ENCODE measurements at places on chromosomes 4 and X.
A peak's percentile ranks its signal among the peaks of the same experiment; 100 is the strongest.

DNA sequence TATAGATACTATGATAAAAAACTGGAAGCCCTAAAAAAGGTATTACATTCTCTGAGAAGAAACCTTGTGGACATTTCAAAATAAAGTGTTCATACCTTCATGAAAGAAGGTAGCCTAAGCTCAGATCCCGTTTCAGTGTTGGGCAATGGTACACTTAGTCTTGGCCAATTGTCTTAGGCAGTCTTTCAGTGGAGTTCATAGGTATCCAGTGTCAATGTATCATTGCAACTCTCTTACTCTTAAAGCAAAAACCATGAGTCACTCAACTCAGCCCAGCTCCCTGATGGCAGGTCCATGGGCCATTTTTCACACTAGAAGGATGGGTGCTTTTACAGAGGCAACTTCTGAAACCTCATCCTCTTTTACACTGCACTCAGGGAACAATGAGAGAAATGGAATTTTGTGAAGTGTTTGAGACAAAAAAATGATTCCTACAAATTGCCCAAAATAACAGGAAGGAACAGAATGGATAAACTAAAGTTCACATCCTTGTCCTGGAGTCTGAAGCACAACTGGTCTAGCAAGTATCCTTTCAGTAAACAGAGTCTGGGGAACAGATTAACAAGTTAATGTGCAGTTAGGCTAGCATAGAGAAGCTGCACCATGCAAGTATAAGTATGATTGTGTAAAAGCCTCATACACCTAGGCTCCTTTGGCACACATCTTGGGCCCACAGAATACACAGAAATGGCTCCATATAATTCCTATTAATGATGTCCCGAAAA is 7.0 kb upstream of the ZNF827 start:
- no peak for DNase-seq

DNA sequence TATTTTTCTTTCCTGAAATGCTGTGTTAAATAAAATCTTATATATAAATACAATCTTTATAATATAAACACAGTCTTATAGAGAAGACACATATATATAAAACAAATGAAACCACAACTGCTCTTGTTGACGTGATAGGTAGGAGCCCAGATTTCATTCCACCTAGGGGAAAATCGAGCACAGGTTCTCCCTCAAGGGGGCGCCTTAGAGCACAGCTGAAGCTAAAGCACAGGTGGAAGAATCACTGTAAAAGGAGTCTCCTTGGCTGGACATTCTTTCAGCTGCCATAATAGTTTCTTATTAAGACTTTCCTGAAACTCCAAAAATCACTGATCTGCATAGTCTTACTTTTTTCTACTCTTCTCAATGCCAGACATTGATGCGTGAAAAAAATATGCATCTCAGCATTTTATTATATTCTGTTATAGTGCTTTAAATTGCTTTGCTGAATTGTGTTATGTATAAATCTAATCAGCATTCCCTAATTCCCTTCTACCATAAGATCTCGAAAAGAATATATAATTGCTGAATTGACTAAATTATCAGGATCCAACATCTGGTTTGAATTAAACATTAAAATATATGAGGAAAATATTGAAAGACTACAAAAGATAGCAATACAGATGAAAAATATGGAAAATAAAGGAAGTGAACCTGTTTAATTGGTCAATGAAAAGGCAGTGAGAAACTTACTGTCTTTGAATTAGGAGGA is 25.5 kb upstream of the RXFP1 start:
- DNase-seq: peak; percentile 13

DNA sequence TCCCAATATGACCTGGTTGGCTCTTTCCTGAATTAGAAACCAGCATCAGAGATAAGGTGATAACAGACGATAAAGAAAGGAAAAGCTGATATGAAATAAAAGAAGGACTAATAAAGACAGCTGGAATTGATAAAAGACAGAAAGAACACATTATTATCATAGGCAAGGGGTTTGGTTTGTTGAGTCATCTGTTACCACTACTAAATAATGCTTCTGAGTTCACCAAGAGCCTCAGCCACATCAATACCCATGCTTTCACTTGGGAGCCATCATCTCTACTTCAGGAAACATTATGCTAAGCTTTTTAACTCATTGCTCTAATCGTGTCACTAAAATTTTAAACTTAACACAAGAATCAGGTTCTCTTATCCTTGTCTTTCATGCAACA is 27.6 kb downstream of the ANXA5 start:
- no peak for DNase-seq

DNA sequence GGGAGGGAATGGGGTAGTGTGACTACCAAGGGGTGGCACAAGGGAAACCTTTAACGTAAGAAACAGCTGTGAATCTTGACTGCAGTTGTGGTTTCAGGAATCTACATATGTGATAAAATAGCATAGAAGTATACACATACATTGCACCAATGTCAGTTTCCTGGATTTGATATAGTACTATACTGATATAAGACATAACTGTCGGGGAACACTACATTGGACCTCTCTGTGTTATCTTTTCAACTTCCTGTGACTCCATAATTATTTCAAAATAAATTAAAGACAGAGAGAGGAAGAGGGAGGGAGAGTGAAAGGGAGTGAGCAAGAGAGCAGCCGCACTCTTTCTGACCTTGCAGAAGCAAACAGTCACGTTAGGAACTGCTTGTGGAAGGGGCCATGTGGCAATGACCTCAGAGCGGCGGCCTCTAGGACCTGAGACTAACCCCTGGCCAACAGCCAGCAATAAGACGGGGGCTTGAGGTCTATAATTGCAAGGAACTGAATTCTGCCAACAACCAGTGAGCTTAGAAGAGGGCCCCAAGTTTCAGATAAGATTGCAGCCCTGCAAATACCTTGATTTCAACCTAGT is 47.4 kb downstream of the NALF2 start:
- no peak for DNase-seq

GRCh38 chr4:12902735-12903134 is 581.4 kb downstream of the RAB28 start:
- no peak for DNase-seq

- DNase-seq: no peak
Measured at GRCh38 chr4:147793569-147794313, 61.9 kb downstream of the ARHGAP10 start.

- no peak for DNase-seq
Measured at GRCh38 chr4:68906780-68907137, 44.8 kb downstream of the UGT2A3 start.

- DNase-seq: no peak
Measured at GRCh38 chrX:118865231-118865630, 41.6 kb downstream of the ZCCHC12 start.

DNA sequence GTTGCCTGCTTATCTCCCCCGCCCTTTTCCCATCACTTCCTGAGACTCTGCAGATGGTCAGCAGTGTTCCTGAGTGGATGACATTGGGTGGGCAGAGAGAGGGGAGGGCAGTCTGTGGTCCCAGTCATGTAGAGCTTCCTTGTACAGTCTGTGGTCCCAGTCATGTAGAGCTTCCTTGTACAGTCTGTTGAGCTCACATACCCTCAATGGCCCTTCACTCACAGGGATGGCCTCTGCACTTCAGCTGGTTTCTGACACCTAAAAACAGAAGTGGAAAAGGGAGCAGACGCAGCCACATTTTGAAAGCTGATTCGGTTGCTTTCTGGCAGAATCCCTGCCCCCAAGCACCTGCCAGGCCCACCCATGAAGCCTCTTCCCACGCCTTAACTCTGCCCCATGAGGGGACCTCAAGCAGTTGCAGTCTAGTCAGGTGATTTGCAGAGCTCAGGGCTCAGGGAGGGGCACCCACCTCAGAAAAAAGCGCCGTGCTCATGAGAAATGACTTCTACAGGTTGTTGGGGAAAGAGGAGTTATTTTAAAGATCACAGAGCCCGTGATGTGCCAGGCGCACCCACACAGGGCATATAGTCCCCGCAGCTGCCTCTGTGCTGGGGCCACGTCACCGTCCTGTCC is 3.6 kb upstream of the TMEM271 start:
- no peak for DNase-seq

GRCh38 chr4:40357738-40358137 is 22.6 kb downstream of the CHRNA9 start:
- no peak for DNase-seq

DNA sequence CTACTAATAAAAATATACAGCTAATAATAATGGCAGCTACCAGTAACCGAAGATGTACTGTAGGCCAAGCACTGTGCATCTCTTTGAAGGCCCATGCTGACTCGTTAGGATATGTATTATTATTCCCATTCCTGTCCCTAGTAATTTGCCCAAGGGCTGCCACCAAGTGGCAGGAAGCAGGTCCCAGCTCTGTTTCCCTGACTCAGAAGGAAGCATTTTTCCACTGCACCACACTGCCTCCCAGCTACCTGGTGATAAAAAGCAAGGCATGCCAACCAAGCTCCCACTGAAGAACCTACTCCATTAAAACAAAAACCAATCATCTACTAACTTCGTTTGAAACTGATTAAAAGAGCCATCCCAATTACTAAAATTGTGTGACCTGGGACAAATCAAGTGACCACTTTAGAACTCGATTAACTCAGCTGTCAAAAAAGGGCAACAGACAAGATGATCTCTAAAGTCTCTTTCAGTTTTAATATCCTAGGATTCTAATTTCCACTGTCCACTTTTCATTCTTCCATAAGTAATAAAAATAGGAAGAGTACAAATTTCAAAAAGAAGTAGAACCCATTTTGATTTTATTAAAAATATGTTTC is 24.3 kb upstream of the PGM2 start:
- no peak for DNase-seq

DNA sequence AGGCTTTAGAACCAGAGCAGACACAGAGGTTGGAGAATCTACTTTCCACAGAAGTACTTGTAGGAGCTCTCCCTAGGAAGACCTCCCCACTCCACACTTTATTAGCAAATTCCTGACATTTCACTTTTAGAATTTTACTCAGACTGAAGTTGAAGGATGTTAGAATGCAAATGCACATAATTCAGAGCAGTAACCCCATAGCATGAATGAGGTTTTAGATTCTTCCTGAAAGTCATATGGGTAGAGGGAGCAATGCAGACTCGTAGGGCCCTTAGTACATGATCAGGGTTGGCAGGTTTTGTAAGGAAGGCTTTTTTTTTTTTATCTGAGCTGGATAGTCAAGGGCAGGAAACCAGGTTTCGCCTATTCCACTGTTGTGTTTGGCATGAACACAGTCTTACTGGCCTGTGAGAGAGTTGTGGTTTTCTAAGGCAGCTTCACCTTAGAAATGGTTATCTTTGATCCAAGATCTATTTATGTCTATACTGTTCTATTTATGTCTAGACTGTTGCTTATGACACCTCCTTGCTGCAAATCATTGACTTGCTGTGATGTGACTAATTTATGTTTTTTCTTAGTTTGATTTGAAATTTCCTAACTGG is 48.9 kb downstream of the SPATA18 start:
- DNase-seq: no peak

GRCh38 chr4:44100456-44100855 is 348.2 kb downstream of the KCTD8 start:
- no peak for DNase-seq

GRCh38 chrX:124726881-124727280 is 380.5 kb downstream of the SH2D1A start:
- no peak for DNase-seq

- no peak for DNase-seq
Measured at GRCh38 chr4:94757192-94758140, at the start of gene BMPR1B. Gene BMPR1B (plus strand): TSS chr4:94757955. CDS start chr4:95104425, 346,470 bp downstream.

DNA sequence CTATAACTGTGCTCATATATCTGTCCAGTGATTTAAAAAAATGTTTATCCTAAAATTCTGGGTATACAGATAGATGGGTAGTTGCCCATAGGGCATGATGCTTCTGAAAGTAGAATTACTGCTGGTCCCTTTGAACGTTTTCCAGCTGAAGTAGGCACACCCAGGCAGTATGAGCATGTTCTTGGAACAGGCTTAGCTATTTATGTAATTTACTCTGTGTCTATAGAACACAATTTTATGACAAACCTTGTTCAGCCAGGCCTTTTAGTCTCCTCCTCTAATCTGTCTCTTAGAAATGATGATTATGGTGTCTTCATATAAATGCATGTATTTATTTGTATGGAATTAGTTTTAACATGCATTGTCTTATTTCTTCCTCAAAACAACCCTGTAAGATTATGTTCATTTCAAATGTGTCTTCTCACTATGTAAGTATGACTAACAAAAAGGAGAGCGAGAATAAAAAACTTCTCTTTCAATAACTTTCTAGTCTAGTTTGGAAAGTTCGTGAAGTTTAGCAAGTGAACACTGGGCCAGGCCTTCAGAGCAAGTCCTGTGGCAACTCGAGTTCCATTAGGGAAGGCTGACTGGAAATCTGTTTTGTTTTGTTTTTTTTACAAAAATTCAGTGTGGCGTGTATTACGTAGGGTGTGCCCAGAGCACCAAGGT is 142.0 kb downstream of the AFF1 start:
- DNase-seq: no peak

DNA sequence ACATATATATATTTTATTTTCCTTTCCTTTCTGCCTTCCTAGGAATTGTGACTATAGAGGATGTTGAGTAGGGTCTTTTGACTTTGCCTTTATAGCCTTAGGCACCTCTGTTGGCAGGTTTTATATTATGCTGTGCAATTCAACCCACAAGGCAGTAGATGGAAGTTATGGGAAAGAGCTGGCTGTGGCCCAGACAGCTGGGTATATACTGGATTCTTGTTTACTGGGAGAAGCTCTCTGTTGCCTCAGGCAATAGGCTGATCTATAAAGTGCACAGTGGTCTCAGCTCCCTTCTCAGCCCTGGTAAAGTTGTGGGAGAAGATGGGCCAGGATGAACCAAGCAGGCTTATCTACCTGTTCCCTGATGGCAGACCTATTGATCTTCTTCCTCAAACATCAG is 342.0 kb downstream of the GBA3 start:
- DNase-seq: no peak

DNA sequence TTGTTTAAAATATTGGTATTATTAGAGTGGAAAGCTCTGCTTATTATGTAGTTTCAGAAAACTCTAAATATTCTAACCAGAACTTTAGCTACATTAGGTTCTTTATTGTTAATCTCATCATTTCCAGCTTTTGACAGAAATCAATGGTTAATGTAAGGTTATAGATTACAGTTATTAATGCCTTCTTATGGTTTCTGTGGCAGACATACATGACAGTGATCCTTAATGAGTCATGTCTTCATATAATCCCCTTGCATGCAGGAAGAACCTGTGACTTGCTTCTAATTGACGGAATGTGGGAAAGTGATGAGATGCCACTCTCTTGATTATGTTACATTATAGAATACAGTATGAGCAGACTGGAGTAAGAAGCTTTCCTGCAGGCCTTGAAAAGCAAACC is 23.5 kb downstream of the KLHL8 start:
- DNase-seq: no peak

DNA sequence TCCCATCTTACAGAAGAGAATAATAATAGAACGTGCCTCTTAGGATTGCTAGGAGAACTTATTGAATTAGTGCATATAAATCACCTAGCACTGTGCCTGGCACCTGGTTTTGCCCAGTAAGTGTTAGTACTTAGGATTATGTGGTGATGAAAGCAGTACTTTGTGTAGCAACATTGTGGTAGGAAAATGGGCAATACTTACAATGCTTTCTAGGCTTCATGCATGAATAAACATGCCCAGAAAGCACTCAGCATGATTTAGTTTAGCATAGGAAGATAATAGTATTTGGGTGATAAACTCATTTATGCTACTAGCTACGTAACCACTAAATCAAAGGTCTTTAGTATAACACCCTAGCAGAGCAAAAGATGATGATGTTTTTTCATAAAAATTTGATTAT is 105.6 kb downstream of the NEUROG2 start:
- DNase-seq: no peak
